CD4-positive, alpha-beta T cell treated with Interleukin-4 for 1 hour (primary cell): ENCODE measurements at places on chromosomes 1 and 21.

GRCh38 chr1:33972676-33973395 lies 109.0 kb downstream of the HMGB4 start:
- no peak for DNase-seq

- DNase-seq: no peak
These were observed 18.3 kb downstream of the SUSD4 start for GRCh38 chr1:223345720-223346119.

DNA sequence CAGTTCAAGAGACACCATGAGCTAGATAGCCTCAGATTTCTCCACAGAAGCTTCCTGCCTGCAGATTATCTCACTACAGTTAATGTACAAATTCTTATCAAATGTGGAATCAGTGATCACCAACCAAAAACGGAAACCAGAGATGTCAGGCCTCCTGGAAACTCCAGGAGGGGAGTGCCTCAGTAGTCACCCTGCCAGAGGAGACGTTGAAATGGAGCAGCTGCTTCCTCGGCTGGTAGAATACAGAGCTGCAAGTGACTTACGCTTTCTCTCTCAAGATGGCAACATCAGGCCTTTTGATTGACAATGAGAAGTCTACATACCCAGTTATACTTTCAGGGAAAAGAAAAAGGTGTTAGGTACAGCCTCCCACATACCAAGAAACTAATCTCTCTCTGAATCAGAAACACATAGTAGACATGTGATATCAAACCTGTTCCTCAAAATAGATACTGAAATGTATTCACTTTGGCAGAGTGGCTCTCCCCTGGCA lies 52.2 kb downstream of the ACP6 start:
- DNase-seq: no peak

- DNase-seq: no peak
These were observed 79.5 kb upstream of the DNAJC6 start for GRCh38 chr1:65229754-65230339.

DNA sequence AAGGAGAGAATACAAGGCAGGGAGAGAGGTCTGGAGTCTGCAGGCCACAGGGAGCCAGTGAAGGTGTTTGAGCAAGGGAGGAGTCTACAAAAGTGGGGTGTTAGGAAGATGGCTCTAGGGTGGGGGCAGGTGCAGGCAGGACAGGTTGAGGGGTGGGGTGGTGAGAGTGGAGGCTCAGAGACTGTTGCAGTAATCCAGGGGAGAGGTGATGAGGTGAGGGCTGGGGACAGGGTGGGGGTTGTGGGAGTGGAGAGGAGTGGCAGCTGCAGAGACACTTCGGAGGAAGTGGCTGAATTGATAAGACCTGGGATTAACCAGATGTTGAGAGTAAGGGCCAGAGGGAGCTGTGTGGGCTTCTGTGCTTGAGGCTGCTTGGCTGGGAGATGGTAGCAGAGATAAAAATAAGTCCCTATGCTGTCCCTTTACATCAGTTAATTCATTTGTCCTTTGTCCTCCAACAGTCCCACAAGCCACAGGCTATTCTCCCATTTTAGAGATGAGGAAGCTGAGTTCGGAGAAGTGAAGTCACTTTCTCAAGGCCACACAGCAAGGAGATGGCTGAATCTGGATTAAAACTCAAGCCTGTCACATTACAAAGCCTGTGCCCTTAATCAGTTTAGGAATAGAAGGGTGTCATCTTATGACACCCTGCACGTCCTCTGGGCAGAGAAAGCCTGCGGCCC lies 54.8 kb upstream of the SYNC start:
- DNase-seq: no peak

DNA sequence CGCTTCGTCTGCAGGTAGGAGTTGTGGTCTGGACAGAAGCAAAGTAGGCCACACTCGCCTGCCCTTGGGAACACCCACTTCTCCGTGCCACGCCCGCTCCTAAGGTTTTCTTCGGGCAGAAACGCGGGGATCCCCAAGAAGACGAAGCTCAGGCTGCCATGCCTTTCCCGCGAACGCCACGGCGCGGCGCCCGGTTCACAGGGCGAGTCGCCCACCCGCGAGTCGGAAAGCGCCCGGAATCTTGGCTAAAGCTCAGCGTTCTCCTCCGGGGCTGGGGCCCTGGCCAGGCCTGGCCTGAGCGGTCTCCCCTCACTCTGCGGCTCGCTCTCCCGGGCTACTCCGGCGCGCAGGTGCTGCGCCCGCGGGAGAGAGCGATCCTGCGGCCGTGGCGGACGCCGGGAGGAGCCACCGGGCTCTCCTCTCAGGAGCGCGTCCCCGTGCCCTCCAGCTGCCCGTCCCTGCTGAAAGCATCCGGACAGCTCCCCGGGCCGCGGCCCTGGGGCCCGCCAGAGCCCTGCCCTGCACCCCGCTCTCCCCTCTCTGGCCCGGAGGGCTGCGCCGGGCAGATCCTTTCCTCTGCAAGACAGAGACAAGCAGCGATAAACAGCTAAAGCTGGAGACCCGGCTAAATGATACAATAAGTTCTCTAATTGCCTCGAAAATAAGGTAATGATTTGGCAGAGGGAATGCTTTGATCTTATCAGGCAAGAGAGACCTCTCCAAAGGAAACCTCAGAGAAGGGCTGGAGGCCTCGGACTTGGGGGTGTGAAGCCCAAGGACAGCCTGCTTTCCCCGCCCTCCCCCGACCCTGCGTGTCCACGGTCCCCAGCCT lies 6.7 kb upstream of the WNT2B start:
- DNase-seq: peak; percentile 52

DNA sequence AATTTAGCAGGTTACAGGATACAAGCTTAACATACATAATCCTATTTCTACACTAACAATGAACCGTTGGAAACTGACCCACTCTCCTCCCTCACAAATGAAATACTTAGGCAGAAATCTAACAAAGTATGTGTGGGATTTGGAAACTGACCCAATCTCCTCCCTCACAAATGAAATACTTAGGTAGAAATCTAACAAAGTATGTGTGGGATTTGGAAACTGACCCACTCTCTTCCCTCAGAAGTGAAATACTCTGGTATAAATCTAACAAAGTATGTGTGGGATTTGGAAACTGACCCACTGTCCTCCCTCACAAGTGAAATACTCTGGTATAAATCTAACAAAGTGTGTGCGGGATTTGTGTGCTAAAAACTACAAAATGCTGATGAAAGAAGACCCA lies 60.3 kb downstream of the TRAF5 start:
- DNase-seq: no peak

DNA sequence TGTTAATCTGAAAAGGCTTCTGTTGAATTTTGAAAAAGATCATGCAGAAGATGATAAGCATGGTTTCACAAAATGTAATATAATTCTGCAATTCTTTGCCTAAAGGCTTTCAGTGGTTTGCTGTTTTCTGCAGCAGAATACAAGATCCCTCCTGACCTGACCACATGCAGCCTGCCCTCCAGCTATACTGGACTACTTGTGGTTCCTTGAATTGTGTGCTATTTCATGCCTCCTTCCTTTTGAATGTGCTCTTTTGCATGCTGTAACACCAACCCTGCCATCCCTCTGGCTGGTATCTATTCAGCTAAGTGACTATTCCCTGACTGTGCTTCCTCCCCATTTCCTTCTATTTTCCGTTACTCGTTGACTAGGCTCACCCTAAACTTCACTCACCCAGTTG lies 55.5 kb downstream of the CACNA1E start:
- DNase-seq: no peak

GRCh38 chr1:58836408-58836807 lies 52.6 kb upstream of the JUN start:
- no peak for DNase-seq

DNA sequence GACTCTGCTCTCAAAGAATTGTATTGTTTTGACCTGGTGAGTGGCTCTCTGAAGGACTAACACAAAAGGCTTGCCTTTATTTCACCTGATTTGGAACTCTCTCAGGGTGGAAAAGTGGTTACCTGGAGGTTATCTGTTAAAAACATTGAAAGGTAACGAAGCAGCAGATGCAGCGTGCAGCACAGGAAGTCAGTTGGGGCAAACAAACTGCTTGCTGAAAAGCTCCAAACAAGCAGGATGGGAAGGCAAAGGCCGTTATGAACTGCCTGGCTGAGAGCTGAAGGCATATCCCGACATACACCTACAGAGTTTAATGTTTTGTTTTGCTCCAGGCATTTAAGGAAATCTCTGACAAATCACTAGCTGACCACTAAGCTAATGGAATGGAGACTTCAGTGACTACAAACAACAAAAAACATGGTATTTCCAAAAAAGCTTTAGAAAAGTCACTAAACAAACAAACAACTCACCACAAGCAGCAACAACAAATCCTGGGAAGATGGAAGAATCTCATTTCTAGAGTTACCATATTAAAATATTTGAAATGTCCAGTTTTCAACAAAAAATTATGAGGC lies 44.3 kb upstream of the BATF3 start:
- DNase-seq: no peak

- peak; percentile 4 for DNase-seq
These were observed 8.1 kb downstream of the TDRD5 start for GRCh38 chr1:179599623-179600249.

- no peak for DNase-seq
These were observed 37.9 kb downstream of the TGFB2 start for GRCh38 chr1:218383051-218383450.

GRCh38 chr1:215475796-215476481 lies 91.2 kb upstream of the KCTD3 start:
- no peak for DNase-seq

- DNase-seq: peak; percentile 53
These were observed 112.1 kb downstream of the HIVEP3 start for GRCh38 chr1:41806472-41807155.

DNA sequence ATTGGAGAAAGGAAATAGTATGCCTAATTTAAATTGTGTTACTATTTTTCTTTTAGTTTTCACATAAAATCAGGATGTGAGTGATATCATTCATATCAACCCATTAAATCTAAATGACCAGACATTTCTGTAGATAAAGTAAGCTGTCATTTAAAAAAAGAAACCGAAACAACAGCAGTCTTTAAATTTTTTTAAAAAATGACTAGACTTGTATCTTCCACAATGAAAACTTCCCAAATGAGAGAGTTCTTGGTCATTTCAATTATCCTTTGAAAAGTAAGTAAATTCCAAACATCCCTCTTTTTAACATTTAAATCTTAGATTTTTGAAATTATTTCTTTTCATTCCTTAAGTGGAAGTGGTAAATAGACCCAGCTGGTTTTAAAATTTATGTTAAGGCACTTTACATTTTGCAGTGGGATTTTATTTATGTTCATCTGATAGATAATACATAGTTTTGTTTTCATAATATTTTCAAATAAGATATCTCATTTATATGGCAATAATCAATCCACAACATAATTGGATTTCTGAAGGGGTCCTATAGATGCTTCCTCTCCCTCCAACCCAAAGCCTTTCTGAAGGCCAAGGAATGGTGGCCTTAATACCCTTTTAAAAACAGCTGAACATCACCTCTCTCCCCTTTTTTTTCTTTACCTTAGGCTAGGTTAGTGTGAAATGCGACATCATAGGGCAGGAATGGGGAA lies 3.1 kb downstream of the FOXD3 start:
- no peak for DNase-seq

DNA sequence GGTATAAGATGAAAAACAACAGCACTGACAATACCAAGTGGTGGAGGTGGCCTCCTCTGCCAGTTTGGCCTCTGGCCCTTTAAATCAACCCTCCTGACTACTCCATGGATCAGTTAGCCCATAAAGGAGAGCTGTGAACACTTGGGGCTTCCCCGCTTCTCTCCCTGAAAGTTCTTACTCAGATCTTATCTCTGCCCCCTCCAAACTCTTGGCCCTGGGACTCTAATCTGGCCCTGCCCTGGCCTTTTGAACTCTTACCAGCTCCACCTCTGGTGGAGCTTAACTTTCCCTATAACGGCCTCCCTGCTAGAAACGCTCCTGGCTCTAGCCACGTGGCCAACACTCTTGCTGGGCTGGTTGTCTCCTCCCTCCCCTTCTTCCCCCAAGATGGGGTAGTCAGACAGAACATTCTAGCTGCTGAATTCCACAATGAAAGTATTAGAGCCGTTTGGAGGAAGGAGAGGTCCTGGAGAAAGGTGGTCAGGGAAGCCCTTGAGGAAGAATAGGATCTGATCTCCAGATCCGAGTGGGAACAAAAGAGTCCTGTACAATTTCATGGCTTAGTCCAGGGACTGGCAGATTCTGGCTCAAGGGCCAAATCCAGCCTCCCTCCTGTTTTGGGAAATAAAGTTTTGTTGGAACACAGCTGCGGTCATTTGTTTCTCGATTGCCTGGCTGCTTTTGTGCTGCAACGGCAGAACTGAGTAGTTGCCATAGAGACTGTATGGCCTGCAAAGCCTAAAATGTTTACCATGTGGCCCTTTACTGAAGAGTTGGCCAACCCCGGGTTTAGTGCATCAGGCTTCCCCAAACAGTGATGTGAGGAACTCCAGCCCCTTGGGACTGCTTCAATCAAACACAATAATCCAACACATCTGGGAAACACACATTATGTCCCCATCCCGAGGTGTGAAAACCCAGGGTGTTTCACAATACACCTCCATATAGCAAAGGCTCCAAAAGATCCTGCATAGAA lies 9.5 kb upstream of the PIGR start:
- DNase-seq: no peak

GRCh38 chr1:195709821-195710220 lies 898.4 kb downstream of the KCNT2 start:
- no peak for DNase-seq

DNA sequence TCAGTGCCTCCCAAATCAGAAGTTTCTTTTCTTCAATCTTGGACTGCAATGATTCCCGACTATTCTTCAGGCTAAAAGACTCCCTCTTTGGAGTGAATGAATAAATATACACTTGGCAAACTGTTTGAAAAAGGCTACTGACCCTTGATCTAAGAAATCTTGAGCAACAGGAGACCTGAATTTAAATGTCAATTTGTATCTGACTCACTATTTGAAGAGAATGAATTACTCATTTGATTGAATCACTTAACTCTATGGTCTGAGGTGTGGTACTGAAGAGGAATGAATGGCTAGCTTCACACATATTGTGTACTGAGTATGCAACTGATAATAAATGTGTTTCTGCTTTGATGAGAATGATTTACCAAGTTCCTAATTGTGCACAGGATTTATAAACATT lies 4.6 kb upstream of the SMG7 start:
- no peak for DNase-seq

DNA sequence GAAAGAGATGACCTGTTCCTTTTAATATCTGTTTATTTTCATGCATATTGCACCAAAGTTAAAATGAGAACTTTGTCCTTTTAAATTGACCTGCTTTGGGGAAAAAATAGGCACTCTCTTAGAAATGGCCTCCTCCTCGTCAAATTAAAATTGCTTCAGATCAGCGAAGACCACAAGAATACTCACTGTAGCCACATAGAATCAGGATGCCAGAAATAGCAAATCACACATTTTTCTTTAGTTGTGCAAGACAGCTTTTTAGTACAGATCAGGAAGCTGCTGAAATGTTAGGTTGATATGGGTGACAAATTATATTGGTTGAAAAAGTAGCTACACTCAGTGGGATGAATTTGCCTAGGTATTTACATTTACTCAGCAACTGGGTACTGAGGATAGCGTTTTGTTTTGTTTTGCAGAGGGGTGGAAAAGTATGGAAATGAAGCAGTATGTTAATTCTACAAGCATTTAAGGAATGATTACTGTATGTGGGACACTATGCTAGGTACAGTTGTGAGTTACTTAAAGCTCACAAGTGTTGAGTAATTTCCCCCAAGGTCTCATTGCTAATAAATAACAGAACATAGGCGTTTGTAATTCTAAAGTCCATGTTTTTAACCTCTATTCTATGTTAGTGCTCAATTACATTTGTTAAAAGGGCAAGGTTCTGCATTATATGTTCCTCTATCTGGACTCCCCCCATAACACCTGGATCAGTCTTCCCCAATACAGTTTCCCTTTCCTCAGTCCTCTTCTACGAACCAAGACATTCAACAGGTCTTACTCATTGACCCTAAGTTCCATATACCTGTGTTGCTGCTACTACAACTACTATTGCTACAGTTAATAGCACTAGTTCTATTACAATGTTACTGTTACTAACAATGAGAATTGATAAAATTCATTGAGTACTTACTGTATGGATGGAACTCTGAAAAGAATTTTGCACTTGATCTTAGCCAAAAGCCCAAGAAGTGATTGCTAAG lies 99.4 kb upstream of the S1PR1 start:
- peak; percentile 33 for DNase-seq
